ENCODE measurements at places on chromosomes 12 and 14.
A peak's percentile ranks its signal among the peaks of the same experiment; 100 is the strongest.

DNA sequence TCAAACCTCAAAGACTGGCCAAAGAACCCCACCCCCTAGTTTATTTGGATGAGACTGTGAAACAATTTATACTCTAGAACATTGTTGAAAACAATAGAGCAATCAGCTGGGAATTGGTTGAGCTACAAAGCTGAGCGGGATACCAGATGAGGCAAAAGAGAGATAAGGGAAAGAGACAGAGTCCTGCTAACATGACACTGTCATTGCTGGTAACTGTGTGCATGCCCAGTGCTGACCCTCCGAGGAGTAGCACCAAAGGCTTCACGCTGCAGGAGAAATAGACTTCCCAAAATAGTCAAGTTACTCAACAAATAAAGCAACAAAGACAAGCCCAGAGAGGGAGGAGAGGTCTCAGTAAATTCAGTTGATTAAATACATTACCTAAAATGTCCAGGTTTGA, 63.6 kb downstream of the RASSF8 start:
- DNase-seq, result no peak

GRCh38 chr14:85572845-85573244, 42.9 kb downstream of the FLRT2 start:
- no peak for DNase-seq

DNA sequence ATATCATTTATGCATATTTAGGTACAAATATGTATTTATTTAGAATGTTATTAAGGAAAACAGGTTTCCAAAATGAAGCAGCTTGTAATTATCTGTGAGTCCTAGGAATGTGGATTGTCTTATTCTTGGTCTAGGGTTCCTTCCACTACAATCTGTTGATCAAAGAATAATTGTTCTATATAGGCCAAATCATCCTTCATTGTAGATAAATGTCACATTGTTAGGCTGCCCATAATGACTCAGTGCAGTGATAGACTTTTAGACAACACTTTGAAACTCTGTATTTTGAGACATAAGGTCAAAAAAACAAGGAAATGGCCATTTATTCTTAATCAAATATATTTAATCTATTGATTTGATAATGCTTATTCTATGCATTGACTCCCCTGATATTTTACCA, 283.0 kb downstream of the ACSS3 start:
- no peak for DNase-seq

DNA sequence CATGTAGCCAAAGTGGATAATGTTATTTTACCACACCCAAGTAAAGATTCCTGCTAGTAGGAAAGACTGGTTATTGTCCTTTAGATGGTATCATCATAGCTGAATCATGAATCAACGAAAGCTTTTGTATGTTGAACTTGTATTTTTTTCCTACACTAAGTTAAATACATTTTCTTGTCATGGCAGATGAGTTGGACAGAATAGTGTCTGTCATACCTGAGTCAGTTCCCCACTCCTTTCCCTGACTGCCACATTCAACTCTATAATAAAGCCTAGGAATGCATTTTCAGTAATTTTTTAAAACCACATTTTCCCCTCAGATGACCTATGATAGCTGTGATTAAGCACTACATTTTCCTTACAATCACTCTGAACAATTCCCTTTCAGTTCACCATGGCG, 9.3 kb upstream of the PTHLH start:
- DNase-seq, result no peak

GRCh38 chr14:104494483-104494882, 85.1 kb upstream of the C14orf180 start:
- peak; percentile 11 for DNase-seq

DNA sequence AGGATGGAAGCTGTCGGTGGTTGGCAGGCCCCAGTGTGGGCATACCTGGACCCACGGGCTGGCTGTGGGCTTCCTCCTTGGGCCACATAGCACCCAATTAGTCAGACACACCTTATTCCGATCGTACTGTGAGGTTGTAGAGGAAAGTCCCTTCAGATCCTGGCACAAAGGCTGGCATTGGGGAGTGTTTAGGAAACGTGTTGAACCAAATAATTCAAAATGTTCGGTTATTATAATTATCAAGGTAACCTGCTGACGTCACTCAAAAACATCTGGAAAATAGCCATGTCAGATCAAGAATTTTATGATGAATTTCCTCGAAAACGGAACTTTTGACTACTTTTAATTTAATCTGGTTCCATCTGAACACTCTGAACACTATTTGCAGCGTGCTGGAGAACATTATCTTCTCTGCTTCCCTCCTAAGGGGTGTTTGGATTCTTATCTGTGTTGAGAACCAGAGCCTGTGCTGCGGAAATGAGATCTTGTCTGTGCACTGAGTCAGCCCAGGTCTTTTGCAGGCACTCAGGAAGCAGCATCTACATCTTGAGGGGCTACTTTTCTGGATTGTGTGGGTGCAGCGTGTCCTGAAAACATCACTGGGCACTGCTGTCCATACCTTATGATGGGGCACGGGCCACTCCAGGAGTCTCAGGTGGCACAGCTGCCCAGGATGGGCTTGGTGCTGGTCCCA, 100.3 kb downstream of the SLC25A47 start:
- DNase-seq, result no peak

DNA sequence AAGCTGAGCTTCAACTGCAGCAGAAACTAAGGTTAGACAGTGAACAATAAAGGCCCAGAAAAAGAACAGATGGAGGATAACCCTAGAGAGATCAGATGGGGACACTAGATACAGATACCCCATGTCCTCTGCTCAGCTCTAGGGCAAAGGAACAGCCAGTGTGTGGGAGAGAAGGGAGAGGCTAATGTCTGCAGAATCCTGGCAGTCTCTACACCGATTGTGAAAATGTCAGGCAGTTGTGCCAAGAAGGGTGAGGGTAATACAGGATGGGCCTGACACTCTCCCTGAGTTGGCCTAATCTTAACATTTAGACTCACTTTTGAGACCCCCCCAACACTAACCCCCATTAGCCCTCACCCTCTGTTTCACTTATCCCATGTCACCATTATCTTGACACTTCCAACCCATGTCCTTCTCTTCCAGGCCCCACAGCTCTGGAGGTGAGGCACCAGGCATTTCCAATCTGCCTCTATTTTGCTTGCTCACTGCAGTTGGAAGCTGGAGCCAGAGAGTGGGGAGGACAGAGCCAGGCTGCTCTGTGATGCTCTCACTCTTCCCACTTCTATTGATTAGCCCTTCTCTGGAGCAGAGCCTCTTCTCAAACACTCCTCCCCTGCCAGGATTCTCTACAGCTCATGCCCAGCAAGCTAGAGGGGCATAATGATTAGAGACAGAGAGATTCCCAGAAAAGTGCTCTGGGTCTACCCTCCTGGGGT, 3.0 kb upstream of the BLOC1S1 start:
- DNase-seq, result no peak

- DNase-seq, result peak; percentile 62
Measured at GRCh38 chr14:30389134-30389876, 169.7 kb upstream of the G2E3 start.

GRCh38 chr12:57779736-57780135, 2.9 kb upstream of the TSFM start:
- no peak for DNase-seq

DNA sequence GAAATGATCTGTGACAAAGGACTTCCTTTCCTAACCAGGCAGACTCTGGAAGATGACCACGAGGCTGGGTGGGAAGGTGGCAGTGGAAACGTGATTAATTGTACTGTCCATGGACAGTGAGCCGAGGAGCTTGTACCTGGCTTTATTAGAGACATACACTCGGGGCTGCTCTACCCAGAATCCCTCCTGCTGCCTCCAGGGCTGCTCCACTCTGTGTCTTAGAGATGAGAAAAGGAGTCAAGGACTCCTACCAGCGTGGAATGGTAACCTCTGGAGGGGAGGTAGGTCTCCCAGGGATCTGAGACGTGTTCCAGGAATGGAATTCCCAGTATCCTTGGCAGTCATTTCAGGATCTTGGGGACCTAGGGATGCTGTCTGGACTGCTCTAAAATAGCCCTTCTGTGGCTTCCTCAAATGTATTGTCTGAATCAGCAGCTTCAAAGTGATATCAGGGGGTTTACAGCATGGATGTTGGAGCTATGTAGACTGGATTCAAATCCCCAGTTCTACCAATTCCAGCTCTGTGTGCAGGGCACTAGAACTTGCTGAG, 237.8 kb downstream of the CACNA1C start:
- DNase-seq, result no peak

- no peak for DNase-seq
Measured at GRCh38 chr12:116637589-116638150, 78.5 kb downstream of the MAP1LC3B2 start.

DNA sequence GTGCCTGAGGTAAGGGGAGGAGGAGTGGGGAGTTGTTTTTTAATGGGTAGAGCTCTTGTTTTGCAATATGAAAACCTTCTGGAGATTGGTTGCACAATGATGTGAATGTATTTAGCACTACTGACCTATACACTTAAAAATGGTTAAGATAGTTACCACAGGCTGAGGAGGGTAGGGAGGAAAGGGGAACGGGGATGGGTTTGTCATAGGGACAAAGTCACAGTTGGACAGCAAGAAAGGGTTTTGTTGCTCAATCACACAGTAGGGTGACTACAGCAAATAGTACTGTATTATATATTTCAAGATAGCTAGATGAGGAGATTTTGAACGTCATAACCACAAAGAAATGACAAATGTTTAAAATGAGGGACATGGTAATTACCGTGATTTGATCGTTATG, 1562.4 kb downstream of the AACS start:
- DNase-seq, result no peak

GRCh38 chr14:32417956-32418552, 89.0 kb downstream of the AKAP6 start:
- DNase-seq, result peak; percentile 23

GRCh38 chr12:101768781-101769180, 29.5 kb upstream of the SYCP3 start:
- no peak for DNase-seq

DNA sequence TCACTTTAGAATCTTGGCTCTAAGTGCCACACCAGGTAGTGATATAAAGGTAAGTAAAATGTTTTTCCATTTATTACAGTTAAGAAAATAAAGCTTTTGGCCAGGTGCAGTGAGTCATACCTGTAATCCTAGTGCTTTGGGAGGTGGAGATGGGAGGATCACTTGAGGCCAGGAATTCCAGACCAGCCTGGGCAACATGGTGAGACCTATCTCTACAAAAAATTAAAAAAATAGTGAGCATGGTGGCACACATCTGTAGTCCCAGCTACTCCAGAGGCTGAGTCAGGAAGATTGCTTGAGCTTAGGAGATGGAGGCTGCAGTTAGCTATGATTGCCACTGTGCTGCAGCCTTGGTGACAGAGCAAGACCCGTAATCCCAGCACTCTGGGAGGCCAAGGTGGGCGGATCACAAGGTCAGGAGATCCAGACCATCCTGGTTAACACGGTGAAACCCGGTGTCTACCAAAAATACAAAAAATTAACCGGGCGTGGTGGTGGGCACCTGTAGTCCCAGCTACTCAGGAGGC, 5.0 kb downstream of the FANCM start:
- no peak for DNase-seq

DNA sequence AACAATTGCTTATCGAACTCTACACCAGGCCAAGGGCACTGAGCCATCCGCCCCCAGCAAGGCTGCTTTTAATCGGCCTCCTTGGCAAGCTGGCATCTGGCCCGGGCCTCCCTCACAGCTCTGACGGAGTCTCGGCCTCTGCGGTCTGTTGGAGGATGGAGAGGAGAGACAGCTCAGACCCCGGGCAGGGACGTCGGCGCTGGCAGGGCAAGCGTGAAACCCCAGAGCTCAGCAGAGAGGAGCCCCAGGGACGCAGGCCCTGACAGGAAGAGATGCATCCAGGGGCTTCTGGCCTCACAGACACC, 17.5 kb downstream of the CAMKK2 start:
- DNase-seq, result no peak
